ENCODE measurements at places on chromosomes 7 and 10.
A peak's percentile ranks its signal among the peaks of the same experiment; 100 is the strongest.

DNA sequence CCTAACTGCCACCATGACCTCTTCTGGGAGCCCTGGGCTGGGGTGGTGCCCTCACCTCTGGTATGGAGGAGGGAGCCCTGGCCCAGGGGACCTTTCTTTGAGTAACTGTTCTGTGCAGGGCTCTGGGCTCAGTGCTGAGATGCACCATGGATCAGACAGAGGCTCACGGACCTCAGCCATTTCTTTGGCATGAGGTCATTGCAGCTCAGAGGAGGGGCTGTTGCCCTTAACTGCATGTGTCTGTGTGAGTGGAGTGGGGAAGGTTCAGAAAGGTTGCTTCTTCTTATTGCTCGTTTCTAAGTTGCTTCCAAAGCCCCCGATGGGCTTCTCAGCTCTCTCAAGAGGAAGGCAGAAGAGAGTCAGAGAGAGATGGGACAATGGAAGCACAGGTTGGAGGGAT, 233.9 kb downstream of the RPS24 start:
- no peak for DNase-seq

DNA sequence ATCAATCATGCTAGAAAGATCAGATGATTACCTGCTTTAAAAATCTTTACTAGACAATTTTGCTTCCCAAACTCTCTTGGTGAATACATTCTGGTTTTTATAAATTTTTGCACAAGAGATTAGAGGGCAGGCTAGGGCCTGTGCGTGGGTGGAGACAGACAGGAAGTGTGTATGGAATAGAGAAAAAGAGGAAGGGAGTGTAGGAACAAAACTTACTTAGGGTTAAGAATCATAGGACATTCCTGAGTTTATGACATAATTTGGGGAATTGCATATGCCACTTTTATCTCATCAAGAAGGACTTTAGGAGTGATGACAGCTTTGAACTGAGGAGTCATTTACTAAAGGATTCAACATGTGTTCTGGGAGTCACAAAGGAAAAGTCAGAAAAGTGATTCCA, 31.3 kb downstream of the LAMB1 start:
- no peak for DNase-seq

GRCh38 chr10:89163265-89163995, 43.7 kb downstream of the CH25H start:
- no peak for DNase-seq

GRCh38 chr10:118499186-118499585, 96.3 kb downstream of the PRLHR start:
- DNase-seq, result no peak

GRCh38 chr7:131057794-131058070, 269.9 kb upstream of the MKLN1 start:
- DNase-seq, result no peak

GRCh38 chr10:11469575-11470391, 141.7 kb downstream of the USP6NL start:
- no peak for DNase-seq

- no peak for DNase-seq
Observed at GRCh38 chr10:130854151-130854550, 457.4 kb downstream of the TCERG1L start.

- no peak for DNase-seq
Observed at GRCh38 chr10:60614363-60614762, 163.9 kb upstream of the CDK1 start.

DNA sequence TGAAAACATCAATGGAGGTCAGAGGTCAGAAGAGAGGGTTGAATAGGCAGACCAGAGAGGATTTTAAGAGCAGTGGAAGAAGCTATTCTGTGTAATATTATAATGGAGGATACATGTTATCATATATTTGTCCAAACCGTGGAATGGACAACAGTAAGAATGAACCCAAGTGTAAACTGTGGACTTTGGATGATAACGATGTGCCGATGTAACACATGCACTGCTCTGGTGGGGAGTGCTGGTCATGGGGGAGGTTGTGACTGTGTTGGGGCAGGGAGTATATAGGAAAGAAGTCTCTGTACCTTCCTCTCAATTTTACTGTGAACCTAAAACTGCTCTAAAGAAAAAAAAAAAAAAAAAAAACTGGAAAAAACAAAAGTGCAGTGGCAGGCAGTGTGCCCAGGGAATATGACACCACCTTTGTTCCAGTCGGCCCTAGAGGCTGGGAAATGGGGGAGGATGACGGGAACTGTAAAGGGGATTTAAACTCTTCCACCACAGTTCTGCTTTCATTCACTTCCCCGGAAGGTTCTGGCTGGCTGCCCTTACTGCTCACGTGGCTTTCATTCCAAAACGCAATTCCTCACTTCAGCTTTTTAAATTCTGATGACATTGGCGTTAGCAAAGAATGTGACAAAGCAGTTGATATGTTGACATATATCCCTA, 113.7 kb upstream of the ANKRD1 start:
- DNase-seq, result peak; percentile 74

- no peak for DNase-seq
Observed at GRCh38 chr10:100081075-100082001, at the start of gene CPN1. CPN1 (minus strand) TSS chr10:100081869; CDS start chr10:100081625, 244 bp downstream.

DNA sequence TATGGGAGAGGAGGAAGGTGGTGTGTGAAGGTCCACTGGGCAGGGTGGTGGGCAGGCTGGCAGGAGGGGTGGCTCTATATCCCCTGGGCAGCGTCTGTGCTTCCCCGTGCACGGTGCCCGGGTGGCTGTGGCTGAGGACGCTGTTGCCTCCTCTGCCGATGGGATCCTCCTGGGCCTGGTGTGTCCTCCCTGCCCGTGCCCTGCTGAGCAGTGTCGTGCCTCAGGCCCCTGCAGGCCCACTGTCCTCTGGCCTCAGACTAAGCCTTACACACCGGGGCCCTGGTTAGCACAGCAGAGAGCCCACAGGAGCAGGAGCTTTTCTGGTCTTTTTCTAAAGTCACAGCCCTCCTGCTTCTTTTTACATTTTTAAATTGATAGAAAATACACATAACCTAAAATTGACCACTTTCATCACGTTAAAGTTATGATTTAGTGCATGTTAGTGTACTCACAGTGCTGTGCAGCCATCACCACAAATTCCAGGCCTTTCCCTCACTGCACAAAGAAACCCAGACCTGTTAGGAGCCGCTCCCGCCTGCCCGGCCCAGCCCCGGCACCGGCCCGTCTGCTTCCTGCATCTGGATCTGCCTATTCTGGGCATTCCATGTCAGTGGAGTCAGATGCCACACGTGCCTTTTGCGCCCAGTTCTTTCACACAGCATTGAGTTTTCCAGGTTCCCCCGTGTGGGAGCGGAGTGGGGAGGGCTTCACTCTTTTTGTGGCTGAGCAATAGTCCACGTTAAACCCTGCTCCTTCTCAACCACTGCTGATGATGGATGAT, 19.4 kb downstream of the PFKFB3 start:
- no peak for DNase-seq

DNA sequence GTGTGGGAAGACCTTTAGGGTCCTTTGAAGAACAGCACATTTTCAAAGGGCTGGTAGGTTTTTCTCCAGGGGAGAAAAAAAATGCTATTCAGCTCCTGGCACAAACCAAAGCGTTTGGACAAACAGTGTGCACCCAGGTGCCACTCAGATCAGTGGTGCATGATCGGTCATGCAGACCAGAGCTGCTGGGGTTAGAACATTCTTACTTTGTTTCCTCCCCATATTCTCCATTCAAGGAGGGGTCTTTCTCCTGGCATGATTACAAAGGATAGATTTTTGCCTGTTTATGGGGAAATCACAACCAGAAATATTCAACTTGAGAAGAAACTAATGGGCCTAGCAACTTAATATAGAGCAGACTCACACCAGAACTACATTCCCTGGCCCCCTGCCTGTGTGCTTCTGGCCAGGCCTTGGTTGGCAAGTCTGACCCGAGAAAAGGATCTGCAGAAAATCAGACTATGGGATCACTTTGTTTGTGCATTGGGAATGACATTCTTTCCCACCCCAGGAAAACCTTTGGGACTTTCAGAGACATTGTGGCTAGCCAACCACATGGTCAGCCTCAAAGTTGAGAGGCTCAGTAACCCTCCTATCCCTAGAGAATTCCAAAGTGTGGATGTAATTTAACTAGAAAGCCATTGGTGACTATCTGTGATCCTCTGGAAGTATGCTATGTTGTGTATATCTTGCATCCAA, 82.3 kb upstream of the FGL2 start:
- no peak for DNase-seq

DNA sequence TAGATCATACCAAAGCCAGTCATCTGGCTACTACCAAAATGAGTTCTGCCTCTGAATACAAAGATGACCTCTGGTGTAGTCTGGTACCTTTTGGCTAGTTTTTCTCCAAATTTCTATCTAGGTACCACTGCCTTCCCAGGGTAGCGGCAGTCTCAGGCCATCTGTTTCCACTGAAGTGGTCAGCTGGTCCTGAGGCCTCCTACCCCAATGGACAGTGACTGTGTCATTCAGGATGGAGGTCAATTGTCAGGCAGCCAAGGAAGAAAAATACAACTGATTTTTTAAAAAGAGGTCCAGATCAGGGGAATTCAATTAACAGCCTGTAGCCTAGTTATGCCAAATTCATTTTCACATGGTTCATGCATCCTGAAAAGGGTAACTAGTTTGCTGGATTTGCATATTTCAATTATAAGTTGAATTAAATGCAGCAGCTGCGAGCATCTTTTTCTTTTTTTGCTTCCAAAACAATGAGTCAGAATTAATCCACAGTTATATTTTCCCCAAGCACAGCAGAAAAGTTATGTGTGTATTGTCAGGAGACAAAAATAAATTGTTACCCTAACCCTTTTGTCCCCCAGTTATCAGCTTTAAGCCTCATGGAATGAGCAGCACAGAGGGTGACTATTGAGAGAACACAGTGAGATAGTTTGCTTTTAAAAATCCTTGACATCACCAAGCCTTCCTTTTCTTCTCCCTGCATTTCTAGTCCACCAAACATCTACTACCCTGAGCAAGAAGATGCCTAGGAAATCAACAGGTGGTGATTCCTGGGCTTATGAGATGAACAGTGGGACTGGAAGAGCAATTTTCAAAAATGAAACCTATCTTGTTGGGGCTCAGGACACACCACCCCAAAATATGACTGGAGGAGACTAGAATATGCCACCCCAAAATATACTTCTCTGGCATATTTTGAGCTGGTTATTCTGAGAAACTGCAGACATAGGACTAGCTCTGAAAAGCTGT, 27.7 kb downstream of the BCCIP start:
- DNase-seq, result no peak

DNA sequence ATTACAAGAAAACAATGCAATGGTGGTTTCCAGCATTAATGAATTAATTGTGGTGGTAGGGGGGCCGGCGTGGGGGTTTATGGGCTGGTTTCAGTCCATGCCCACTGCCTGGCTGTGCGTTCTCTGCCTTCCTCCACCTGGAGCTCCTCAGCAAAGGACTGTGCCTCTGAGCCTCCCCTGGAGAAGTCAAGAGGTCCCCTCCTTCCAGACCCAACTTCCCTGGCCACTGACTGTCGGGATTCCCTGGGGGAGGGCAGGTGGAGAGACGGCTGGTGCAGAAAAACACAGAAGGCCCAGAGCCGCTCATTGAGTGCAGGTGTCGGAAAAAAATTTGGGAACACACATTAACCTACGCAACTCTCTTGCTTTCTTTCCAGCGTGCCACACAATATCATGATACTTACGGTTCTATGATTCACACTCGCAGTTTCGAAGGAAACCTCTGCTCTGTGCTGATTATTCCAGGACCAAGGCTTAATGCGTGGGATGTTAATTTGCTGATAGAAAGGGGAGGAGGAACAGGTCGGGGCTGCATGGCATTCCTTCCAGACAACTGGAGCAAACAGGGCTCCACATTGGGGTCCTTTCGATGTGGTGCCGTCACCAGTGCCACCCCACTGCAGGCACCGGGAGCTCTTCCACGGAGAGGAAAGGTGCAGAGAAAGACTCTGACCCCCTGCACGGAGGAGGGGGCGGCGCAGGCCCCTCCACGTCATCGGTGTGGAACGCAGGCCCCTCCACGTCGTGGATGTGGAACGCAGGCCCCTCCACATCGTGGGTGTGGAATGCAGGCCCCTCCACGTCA, 506.7 kb downstream of the DNAJB6 start:
- DNase-seq, result no peak

DNA sequence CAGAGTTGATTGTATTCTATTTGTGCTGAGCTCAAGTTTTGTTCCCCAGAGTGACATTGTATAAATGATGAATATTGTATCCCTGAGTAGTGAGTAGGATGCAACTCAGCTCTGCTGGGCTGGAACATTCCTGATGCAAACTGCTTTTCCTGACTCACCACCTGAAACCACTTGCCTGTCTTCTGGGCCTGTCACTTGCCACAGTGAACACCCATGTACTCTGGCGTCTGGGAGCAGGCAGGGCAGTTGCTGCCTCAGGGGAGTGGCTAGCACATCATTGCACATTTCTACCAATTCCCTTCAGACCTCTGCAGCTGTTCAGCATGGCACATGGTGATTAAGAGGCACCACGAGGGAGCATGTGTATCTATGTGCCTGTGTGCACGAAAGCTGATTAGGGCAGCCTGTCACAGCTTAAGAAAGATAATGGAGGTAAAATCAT, 157.3 kb downstream of the SND1 start:
- DNase-seq, result no peak

GRCh38 chr7:126686474-126686873, 566.3 kb downstream of the GRM8 start:
- no peak for DNase-seq

DNA sequence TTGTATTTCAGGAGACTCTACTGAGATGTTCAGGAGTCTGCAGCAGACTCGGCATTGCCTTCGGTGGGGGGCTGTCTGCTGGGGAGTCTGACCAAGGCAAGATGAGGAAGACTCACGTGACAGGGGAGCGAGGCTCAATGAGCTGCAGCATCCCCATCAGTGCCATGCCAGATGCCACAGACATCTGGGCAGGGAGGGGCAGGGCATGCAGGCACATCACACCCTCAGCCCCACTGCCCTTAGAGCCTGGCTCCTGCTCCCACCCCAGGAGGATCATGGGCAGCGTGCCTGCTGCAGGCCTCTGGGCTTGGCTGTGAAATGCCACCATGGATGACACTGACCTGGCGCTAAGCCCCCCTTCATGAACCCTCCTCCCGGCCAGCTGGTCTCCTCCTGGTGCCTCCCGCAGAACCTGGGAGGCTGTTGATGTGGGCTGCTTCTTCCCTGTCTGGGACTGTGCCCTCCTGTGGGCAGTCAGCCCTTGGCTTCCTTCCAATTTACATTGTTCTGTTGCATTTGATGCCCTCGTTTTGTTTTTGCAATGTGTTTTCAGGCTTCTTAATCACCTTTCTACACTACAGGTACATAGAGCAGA, 235.0 kb downstream of the PAXIP1 start:
- no peak for DNase-seq
